CD4-positive, alpha-beta T cell treated with Interleukin-10 for 1 hour (primary cell): ENCODE measurements at places on chromosomes 7 and 10.

DNA sequence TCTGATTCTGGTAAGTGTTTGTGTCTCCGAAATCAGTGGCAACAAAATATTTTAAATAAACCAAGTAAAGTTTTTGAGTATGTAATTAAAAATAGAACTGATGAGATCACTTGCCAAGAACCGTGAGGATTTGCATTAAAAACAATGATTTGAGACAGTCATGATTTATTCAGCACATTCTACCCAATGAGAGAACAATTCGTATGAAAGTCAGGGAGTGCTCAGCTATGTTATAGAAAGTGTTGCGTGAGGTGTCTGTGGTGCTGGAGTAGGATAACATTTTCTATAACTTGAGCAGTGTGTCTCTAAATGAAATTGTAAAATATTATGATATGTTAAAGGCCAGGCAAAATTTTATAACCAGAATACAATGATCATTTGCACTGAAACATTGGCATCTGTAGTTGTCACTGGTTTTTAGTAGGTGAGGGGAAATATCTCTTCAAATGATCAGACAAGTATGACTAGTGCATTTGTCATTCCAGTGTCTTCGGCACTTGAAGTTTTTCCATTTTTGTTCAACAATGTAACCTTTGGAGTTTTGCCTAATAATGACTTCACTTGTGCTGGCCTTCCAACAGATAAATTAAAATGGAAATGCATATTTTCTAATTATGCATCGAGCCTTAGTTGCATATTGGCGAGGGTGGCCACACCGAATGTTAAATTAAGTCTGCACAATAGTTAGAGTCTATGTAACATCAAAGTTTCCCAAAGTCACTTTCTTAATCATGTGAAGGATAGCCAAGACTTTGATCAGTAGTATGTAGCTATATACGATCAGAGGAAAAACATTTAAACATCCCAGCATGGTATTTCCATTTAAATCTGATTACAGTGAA lies 335.9 kb downstream of the GFRA1 start:
- DNase-seq, result no peak

GRCh38 chr7:1015196-1016121 lies 28.9 kb upstream of the GPR146 start:
- DNase-seq, result no peak

- no peak for DNase-seq
These were observed 22.1 kb downstream of the EXOC4 start for GRCh38 chr7:133275008-133275407.

DNA sequence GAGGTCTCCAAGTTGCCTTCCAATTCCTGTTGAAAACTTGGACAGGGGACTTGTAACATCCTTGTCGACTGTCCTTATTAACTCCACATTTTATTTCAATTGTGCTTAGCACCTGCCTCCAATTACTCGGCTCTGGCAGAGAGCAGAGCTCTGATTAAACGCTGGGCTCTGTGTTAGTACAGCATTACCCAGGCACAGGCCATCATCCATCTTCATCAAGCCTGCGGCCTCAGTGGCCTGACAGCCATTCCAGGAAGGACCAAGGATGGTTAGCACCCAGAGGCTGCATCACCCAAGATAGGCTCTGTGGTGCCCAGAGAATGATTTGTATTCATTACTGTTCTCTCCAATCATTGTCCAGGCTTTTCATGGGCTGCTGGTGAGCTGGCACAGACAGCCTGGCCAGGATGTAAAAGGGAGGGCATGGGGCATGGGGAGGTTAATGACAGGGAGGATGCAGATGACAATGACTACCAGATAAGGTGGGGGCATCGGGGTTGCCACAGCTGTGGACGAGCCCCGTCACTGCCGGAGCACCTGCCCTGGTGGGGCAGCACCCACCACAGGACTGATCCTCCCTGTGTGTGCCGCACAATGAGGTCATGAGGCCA lies 123.3 kb downstream of the PTPN20 start:
- no peak for DNase-seq

- DNase-seq, result no peak
These were observed 201.5 kb downstream of the TMEM178B start for GRCh38 chr7:141275350-141275749.

- DNase-seq, result no peak
These were observed 16.3 kb upstream of the DNAAF5 start for GRCh38 chr7:710161-710560.

DNA sequence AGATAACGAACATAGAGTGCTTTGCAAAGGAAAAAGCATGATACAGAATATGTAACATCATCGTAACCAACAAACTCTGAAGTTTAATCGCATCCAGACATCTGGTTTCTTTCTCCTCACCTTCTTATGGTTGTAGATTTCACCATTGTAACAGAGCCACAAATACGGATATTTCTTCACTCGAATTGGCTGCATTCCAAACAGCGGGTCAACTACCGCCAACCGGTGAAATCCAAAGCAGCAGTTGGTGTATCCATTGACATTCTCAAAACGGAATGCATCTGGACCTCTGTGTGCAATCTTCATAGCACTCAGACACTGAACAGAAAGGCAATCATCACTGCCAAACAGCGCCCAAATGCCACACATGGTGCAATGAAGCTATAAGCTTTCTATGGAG lies 3.4 kb downstream of the ASNS start:
- DNase-seq, result no peak

- DNase-seq, result no peak
These were observed 4.7 kb downstream of the HOXA1 start for GRCh38 chr7:27091105-27091504.

GRCh38 chr10:75108684-75109458 lies 2.6 kb upstream of the SAMD8 start:
- no peak for DNase-seq

- no peak for DNase-seq
These were observed 91.7 kb upstream of the PDGFA start for GRCh38 chr7:611281-611810.

- DNase-seq, result no peak
These were observed 62.4 kb downstream of the INHBA start for GRCh38 chr7:41640487-41640886.

GRCh38 chr10:24382596-24382978 lies 173.6 kb downstream of the KIAA1217 start:
- DNase-seq, result no peak

DNA sequence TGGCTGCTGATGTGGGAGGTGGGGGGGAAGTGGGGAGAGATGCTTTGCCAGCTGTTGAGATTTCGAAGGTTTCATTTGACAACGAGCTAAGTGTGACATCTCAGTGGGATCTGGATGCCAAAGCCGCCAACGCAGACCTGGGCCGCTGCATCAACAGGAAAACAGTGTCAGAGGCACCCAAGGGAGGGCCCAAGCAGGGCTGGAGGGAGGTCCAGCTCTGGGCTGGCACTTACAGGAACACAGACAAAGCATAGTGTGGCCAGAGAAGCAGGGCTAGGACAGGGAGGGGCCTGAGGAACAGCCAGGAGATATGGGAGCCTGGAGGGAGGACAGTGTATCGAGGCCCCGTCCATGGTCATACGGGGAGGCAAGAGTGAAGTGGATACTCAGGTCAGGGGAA lies 73.1 kb downstream of the GTF2IRD1 start:
- no peak for DNase-seq
